ENCODE measurements at places on chromosomes 5 and 9.

- DNase-seq: no peak
These were observed 624.1 kb downstream of the ANXA1 start for GRCh38 chr9:73775757-73776156.

DNA sequence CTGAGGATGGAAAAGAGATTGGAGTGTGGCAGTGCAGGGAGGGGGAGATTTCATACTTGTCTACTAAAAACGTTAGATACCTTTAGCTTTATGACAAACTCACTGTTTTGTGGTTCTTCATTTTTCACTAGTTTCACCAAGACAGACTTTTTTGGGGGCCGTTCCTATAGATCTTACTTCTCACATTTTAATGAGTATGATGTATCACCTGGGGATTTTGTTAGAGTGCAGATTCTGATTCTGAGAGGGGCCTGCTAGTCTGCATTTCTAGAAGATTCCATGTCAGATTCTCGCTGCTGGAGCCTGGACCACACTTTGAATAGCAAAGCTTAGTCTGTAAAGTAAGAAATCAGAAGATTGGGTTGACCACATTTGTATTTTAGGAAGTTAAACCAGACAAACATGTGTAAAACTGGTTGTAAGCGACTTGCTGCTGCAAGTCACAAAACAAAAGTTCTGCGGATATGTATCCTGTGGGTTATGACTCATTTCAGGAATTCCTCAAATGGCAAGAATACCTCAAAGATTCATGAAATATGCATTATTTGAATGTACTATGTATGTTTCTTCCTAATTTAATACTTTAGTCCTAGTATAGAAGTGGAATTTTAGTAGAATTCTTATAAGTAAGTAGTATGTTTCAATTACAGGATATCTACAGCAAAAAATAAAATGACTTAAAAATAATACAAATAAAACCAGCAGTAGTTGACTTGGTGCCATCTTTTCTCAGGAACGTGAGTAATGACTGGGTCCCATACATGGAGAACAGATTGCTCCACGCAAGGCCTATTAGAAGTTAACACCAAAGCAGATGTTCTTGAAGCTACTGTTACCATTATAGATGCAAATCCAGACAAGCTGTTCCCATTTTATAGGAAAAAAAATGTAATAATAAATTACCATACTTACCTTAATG, 27.8 kb downstream of the NFIL3 start:
- no peak for DNase-seq

DNA sequence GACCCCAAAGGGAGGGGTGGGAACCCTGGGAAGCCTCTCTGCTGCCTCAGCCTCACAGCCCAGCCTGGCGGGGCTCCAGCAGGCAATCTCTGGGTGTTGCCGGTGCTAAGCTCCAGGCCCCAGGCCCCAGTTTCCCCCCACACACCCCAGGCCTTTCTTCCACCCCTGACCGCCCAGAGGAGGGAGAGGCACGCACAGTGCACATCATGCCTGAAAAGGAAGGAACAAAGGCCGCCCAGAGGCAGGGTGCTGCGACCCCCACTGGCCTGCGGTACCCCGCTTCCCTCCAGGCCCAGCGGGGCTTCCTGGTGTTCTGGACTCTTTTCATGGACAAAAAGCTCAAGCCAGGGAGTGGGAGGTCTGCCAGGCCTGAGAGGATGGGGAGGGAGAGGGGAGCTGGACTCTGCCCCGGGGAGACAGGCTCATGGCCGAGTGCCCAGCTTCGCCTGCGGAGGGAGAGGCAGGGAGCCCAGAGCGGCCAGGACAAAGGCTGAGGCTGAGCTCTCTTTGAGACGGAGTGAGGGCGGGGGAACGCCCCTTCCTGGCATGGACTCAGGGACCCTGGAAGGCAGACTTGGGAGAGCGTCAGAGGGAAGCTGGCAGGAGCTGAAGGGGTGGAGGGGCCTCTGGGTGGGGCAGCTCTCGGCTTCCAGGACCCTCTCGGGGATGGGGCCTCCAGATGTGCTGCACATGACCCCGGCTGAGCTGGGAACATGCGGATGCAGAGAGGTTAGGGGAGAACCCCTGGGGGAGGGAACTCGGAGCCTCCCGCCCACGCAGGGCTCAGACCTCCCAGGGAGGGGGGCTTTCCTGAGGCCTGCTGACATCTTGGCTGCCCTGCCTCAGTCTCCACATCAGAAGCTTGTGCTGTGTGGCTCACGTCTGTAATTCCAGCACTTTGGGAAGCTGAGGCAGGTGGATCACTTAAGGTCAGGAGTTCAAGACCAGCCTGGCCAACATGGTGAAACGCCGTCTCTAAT, 1.8 kb upstream of the ENTPD2 start:
- DNase-seq: no peak

- DNase-seq: no peak
These were observed 14.9 kb downstream of the APBA1 start for GRCh38 chr9:69657269-69657668.

GRCh38 chr5:9212605-9213004, 333.3 kb downstream of the SEMA5A start:
- DNase-seq: no peak

- no peak for DNase-seq
These were observed 1.2 kb upstream of the NPR3 start for GRCh38 chr5:32709750-32710549.

DNA sequence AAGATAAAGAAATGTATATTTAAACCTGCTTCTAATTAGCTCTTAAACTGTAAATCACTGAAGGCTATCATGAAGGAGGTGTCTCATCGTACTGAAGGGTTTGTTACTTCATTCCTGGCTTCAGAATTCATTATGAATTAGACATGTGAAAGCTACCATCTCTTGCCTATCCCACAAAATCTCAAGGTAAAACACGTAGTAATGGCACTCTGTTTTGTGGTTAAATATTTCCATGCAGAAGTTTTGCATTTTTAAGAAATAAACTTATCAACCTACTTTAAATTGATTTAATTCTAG, 490.7 kb upstream of the NUDT12 start:
- no peak for DNase-seq

DNA sequence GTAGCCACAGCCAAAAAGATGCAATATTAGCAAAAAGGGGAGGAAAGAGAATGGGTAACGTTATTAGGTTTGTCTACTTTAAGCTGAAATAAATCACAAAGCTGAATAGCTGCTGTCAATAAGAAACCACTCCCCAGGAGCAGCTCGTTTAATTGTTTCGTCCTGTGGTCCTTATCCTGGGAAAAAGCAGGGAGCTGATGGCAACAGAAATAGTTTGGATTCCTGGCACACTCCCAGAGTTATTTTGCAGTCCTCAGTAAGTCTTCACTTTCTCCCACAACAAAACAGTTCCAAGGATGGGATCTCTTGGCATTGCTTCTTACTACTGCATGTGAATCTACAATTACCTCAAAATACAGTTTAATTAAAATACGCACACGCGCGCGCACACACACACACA, 28.8 kb downstream of the FRMD3 start:
- no peak for DNase-seq

DNA sequence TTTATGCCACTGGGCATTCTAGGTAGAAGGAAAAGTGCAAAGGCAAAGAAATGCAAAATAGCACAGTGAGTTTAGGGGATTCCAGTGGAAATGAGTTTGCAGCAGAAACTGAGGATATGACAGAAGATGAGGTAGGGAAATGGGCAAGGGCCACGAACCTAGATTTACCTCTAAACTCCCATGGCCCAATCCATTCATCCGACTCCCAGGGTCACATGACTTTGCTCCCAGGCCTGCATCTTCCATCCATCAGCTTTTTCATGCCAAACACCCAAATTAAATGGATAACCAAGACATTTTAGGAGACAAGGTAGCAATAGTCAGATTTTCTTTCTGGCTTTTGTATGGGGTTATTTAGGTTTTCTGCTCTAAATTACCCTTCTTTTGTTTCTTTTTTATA, 22.2 kb upstream of the FABP6 start:
- DNase-seq: no peak

DNA sequence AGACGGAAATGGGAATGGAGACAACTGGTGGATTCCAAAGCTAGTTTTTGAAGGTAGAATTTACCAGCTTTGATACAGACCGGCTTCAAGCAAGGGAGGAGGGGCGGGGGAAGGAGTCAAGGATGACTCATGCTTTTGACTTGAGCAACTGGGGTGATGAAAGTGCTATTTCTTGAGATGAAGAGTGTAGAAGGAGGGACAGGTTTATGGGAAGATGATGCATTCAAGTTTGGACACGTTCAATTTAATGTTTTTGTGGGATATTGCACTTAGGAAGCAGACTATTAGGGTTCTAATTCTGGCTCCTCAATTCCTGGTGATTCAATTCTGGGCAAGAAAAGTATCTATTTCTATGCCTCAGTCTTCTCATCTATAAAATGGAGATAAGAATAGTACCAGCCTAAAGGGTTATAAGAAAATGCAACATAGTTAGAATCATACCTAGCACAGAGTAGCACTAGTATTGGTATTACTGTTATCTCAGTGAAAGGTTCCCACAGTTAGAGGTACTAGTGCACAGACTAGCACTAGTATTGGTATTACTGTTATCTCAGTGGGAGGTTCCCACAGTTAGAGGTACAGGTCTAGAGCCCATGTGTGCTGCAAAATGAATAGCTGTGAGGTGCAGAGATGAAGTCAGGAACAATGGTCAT, 4.6 kb downstream of the NIPAL4 start:
- no peak for DNase-seq

DNA sequence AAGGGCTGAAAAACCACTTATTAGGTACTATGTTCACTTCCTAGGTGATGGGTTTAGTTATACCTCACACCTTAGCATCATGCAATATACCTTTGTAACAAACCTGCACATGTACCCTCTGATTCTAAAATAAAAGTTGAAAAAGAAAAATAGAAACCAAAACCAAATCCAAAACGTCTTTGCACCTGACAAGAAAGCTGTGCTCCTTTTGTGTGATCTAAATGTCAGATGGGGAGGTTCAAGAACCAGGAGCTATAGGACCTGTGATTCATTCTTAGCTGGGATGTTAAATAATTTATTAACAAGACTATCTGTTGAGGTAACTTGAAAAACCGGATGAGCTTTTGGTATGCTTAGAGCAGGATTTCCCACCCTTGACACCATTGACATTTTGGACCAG, 16.9 kb upstream of the TNFSF15 start:
- no peak for DNase-seq

DNA sequence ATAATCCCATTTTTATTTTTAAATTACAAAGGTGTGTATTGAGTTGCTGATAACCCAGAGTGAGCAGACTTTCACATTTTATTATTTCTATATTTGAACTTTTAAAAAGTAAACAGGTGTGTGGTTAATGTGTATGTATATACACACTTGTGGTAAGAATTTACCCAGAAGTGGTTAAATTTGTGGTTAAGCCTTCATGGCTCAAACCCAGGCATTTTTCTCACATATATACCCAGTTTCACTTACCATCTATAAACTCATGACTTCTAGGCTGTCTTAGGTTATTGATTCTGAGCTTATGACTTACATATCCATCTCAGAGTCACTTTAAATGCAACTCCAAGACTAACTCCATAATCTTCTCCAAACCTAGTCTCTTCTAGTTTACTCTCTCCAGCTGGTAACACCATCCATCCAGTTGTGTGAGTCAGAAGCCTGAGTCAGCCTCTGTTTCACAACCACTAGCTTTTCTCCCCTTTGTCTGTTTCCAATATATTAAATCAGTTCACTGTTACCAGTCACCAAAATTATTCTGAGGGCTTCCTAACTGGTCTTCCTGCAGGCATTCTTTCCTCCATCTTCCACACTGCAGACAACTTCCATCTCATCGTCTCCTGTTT, 20.2 kb downstream of the ZBED3 start:
- no peak for DNase-seq

DNA sequence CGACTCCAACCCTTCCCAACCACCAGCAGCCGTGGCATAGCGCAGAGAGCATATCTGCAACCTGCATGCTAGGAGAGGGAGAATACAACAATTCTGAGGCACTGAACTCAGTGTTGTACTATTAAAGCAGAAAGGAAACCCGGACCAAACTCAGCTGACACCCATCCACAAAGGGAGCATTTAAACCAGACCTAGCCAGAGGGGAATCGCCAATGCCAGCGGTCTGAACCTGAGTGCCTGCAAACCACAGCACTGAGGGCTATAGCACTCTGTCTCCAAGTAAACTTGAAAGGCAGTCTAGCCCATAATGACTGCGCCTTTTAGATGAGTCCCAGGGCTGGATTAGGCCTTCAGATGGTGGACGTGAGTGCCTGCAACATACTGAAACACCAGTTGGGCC, 494.4 kb upstream of the PTPRD start:
- no peak for DNase-seq

DNA sequence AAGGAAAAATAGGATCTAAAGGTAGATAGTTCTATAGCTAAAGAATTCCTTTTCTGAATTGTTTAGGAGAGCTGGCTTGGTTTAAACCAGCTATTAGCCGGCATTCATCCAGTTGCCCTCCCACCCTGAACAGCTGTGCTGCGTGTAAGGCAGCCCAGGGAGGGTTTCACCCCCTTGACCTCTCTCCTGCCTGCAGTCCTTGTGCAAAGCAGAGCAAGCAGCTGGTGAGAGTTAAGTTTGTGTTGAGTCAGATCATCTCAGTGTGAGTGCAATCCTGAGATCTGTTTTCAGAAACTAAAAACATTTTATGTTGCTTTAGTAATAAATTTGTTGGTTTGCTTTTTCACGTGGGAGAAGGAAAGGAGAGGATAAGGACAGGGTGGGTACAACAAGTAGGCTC, 13.0 kb downstream of the SLC25A25 start:
- DNase-seq: no peak

DNA sequence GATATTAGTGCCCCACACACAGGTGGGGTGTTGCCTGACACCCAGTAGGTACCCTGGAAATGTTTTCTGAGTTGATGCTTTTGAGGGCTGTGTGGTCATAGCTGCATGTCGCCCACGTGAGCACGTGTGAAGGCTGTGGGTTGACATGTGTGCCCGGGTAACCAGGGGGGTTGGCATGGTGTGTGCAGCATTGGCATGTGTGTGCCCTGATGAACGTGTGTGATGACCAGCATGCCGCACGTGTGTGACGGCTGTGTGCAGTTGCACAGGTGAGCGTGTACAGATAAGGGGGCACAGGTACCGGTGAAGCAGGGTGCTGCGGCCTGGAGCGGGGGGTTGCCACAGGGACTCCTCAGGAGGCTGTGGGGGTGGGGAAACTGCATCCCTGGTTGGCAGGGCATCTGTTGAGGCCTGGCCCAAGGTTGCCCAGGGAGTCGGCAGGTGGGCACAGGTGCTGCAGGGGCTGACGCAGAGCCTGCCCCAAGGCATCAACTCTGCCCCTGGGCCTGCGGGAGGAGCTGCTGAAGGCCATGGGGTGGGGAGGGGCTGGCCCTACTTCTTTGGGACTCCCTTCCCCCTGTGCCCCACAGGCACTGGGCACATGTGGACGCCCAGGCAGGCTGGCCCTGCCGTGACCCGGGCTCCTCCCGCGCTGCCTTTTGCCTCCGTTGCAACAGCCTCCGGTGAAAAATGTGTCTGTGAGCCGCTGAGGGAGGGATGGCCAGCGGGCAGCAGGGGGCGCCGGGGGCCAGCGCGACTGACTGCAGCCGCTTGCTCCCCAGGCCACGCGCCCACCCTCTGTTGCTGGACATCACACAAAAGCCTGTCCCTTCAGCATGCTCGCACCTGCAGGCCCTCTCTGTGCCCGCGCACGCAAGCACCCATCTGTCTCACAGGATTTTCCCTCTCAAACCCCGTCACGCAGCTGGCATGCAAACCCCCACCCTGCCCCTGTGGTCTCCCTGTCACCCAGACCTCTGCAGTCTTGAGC, 2.2 kb downstream of the UNC5A start:
- DNase-seq: no peak

All from stimulated activated CD8-positive, alpha-beta memory T cell treated with anti-CD3 and anti-CD28 coated beads, Interleukin-12 subunit alpha, Interleukin-12 subunit beta, amount 100 ng/mL, for 4 hours (primary cell).